ENCODE measurements at places on chromosomes 2 and 18.

GRCh38 chr2:61969376-61969775, 63.9 kb downstream of the COMMD1 start:
- no peak for DNase-seq

DNA sequence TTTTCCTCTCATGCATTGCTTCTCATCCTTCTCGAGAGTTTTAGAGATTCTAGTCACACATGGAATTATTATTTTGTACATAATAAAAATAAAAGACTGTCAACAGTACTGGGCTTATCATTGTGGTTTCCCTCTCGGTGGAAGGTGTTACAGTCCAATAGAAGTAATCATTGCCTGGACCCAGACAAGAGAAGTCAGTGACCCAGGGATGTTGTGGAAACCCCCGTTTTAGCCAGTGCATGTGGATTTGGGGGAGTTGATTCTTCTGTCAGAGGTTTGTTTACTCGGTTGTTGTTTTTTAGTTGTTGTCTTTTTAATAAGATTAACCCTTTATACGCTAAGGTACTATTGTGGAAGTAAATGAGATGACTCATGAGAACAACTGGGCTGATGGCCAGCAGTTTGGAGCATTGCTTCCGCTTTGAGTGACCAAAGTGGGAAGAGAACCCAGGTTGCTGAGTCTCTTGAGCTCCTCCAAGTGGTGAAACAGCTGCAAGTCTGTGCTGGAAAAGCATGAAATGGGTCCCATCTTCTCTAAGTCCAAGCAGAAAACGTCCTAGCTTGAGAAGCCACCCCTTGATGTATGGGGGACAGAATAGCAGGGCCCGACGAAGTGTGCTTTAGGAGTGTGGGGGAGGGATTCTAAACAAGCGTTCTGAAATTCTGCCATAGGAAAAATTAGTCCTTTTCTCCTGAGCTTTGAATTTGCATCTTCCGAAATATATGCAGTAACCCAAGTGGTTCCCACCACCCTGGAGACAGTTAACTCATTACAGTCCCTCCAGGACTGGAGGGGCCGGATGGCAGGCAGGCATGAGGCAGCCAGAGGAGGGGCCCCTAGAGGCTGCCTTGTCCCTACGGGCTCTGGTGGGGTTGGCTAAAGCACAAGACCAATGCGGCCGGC, 61.8 kb upstream of the GPR45 start:
- DNase-seq: no peak

GRCh38 chr18:46627136-46627535, 29.9 kb downstream of the LOXHD1 start:
- DNase-seq: no peak

GRCh38 chr18:34723143-34723542, 13.0 kb downstream of the DTNA start:
- DNase-seq: no peak

DNA sequence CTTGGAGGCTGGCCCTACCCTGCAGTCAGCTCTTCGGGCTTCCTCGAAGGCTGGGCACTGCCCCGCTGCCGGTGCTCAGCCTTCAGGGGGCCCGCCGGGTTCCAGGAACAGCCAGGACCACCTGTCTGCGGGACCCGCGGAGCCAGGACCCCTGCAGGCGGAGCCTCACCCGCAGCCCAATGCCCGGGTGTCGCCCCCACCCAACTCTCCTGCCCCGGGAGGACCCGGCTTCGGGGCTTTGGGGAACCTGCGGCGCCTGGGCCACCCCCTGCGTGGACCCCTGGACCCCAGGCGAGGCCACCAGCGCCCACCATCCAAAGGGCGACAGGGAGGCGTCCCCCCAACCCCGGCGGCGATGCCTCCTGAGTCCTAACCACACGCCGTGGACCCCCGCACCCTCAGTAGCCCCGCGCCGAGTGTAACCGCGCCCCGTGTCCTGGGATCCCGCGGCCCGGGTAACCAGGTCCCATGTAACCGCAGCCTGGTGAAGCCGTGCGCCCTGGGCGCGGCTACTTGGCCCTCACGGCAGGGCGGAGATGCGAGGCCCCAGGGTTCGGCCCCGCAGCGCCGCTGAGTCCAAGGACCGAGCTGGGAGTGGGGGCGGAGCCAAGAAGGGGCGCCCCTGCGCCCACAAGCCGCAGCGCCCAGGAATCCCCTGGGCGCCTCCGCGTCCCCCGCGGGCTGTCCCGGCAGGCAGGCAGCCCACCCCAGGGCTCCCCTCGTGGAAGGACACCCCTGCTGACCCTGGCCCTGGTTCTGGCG, 11.0 kb upstream of the UBE2F start:
- DNase-seq: no peak

DNA sequence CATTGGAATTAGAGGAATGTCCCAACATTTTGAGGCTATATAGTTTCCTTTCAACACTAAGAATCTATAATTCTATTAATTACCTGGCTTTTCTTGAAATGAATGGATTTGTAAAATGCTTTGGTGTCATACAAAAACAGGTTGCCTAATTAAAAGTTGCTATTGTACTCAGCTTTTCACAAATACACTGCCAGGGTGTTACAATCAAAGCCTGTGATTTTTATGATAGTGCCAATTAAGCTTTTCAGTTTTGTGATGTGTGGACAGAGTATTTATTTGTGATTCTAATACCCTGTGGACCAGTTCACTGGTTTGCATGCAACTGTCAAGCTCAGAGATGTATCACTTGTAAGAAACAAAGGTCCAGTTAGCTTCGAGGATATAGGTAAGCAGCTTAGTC, 71.8 kb downstream of the NAB1 start:
- no peak for DNase-seq

- no peak for DNase-seq
Measured at GRCh38 chr2:66495788-66496640, 61.1 kb downstream of the MEIS1 start.

- peak; percentile 20 for DNase-seq
Measured at GRCh38 chr18:44679914-44680272, 795 bp upstream of the SETBP1 start.

GRCh38 chr18:46468426-46469180, 188.4 kb downstream of the LOXHD1 start:
- no peak for DNase-seq

DNA sequence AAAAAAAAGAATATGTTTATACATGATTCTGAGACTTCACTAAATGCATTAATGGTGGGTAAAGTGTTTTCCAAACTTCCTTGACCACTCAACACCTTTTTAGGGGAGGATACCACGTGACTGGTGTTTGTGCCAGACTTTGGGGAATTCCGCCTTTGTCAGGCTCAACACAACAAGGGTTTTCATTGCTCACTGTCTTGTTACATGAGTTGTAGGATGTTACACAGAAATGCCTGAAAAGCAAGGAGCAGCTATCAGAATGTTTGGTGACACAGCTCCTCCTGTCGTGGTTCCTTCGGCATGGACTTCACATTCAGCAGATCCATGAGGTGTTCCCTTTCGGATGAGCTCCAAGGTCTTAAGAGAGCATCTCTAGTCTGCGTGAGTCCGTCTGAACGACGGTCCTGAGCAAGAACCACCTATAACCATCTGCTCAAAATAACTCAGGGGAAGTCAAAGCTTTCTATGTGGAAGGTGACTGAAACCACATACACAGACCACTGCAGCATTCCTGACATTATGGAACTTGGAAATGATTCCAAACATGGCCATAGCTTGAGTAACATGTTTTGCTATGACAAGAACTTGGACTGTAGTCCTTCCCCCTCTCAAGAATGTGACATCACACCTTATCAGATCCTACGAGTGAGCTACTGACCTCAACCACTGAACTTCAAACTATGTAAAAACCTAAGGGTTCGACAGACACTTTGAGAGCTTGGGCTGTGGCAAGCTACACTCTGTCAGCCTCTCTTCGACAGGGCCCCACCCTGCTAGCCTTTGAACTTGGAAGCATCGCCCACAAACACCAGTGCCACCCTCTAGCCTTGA, 57.5 kb downstream of the MCFD2 start:
- no peak for DNase-seq

GRCh38 chr2:180647221-180647620, 333.2 kb upstream of the UBE2E3 start:
- no peak for DNase-seq

GRCh38 chr2:156483741-156484173, 47.6 kb downstream of the GPD2 start:
- no peak for DNase-seq

GRCh38 chr2:29011418-29012060, 30.4 kb downstream of the TOGARAM2 start:
- DNase-seq: peak; percentile 79

DNA sequence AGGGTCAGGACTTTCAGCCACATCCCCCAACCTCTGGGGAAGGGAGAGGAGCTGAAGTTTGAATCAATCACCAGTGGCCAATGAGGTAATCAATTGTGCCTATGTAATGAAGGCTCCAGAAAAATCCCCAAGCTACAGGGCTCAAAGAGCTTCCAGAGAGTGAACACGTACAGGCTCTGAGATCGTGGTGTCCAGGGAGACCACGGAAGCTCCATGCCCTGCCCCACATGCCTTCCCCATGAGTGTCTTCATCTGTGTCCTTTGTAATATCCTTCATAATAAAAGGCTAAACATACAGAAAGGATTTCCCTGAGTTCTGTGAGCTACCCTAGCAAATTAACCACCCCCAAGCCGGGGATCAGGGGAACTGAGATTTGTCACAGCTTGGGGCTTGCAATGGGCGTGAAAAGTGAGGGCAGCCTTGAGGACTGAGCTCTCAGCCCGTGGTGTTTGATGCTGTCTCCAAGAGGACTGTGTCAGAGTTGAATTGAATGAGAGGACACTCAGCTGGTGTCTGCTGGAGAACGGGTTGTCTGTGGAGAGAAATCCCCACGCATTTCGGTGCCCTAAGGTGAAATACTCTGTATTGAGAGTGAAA, 25.5 kb upstream of the TUBB6 start:
- no peak for DNase-seq

DNA sequence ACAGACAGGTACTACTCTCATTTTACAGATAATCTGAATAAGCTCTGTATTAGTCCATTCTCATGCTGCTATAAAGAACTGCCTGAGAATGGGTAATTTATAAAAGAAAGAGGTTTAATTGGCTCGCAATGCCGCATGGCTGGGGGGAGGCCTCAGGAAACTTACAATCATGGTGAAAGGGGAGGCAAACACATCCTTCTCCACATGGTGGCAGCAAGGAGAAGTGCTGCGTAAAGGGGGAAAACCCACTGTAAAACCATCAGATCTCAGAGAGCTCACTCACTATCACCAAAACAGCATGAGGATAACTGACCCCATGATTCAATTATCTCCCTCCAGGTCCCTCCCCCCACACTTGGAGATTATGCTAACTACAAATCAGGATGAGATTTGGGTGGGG, 254.4 kb downstream of the KCNE4 start:
- no peak for DNase-seq

GRCh38 chr2:45889053-45889452, 237.6 kb downstream of the PRKCE start:
- no peak for DNase-seq

DNA sequence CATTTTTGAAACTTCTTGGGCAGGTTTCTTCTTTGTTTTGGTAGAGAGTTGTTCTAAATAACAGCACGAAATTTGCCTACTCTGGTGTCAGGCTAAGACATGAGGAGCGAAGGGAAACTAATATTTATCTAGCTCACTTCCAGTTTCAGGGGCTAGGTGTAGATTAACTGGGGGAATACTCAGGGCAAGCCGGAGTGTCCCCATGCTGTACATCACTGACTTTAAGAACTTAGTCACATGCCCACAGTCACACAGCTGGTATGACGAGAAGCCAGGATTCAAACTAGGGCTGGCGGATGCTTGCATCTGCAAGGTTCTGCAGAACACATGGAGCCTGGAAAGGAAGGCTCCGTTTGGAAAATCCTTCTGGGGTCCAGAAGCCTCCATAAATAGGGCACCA, 133.3 kb downstream of the ALPK2 start:
- no peak for DNase-seq

DNA sequence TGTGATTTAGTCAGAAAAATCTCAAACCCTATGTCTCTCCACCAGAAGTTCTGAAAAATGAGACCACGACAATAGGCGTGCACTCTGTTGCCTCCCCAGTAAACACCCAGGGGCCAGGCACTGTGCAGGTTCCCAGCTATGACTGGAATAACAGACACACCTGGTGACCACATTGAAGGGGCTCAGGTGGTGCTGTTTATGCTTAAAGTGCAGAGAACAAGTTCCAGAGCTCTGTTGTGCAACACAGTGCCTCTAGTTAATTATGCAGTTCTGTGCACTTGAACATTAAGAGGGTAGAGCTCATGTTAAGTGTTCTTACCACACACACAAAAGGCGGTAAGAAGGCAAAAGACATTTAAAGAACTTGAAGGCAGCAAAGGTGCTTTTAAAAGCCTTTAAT, 52.6 kb upstream of the AFF3 start:
- DNase-seq: no peak

DNA sequence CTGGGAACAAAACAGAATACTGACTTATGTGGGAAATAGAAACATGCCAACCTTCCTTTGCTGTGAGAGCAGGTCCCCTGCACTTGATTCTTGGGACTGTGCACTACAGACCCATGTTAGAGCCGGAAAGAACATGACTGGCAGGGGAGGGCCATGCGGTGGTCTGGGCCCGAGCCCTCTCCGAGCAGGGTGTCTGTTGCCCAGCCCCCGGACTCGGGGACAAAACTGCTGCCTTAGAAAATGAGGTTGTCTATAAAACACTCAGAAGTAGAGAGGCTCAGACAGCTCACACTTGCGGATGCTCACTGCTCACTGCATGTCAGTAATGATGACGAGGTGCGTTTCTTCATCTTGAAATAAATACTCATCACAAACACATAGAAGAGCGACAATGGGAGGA, 270.7 kb upstream of the HDAC4 start:
- no peak for DNase-seq

- no peak for DNase-seq
Measured at GRCh38 chr2:190904640-190905261, 24.1 kb downstream of the GLS start.

DNA sequence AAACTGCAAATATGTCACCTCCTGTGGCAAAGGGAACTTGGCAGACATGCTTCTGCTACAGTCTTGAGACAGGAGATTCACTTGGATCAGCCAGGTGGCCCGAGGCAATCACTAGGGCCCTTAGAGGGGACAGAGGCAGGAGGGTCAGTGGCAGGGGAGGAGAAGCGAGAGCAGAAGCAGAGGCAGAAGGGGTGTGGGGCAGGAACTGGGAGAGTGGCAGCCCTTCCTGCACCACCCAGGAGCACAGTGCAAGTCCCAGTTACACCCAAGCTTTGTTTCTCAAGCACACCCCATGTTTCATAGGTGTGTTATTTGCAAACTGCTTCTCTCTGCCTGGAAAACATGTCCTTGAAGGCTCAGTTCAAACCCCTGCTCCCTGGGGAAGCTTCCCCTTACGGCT, 309.7 kb upstream of the MYT1L start:
- DNase-seq: no peak

GRCh38 chr2:27720004-27720551, 51.4 kb upstream of the MRPL33 start:
- peak; percentile 57 for DNase-seq

GRCh38 chr18:32893915-32894314, 121.1 kb upstream of the KLHL14 start:
- no peak for DNase-seq

GRCh38 chr18:46324087-46324955, 220.1 kb downstream of the HAUS1 start:
- DNase-seq: no peak

Measured in activated CD8-positive, alpha-beta memory T cell treated with anti-CD3 and anti-CD28 coated beads, Interleukin-2, amount 50 U/mL, for 4 hours (primary cell).